ENCODE measurements at places on chromosomes 1 and 21. TPM values are rescaled to one million over a fixed set of nuclear protein-coding genes. Genes with fewer than 3 reads are reported as not detected.

The SLC22A15 gene
- 1.6 TPM for polyA plus RNA-seq

The CNKSR1 gene
- polyA plus RNA-seq: 1.1 TPM

The SLC9C2 gene
- polyA plus RNA-seq: 0.07 TPM

The H6PD gene
- polyA plus RNA-seq: 19.3 TPM

The KIF1B gene
- polyA plus RNA-seq: 9.1 TPM

The RASAL2 gene
- polyA plus RNA-seq: 7.0 TPM

The CAMK1G gene
- polyA plus RNA-seq: not detected

The CLCA2 gene
- 0.48 TPM for polyA plus RNA-seq

The TMPRSS3 gene
- 0.45 TPM for polyA plus RNA-seq

The PADI3 gene
- not detected for polyA plus RNA-seq

The MMEL1 gene
- 7.0 TPM for polyA plus RNA-seq

The AMIGO1 gene
- polyA plus RNA-seq: 2.1 TPM

The KCNQ4 gene
- polyA plus RNA-seq: 0.88 TPM
